ENCODE measurements at places on chromosomes 12 and 14.
A peak's percentile ranks its signal among the peaks of the same experiment; 100 is the strongest.

GRCh38 chr14:68172216-68172615 is 352.6 kb downstream of the RAD51B start:
- no peak for DNase-seq

GRCh38 chr14:32311294-32312009 is 17.6 kb upstream of the AKAP6 start:
- DNase-seq: no peak

DNA sequence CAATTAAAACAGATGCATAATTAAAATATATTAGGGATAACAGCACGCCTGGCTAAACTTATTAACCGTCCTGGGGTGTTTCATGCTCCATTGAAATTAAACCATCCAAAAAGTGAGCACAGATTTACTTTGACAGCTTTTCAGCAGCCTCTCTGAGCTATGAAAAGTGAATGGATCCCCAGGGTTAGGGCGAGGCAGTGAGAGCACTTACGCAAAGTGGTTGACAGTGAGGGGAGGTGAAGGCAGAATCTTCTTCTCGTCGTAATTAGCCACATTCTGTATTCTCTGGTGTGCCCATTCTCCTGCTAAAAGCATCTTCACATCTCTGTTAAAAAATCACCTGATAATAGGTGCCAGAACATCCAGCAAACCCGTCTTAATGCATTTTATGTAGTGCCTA is 1.9 kb downstream of the TMTC2 start:
- DNase-seq: peak; percentile 6

- DNase-seq: no peak
These were observed 23.7 kb downstream of the CEP170B start for GRCh38 chr14:104888489-104889374.

DNA sequence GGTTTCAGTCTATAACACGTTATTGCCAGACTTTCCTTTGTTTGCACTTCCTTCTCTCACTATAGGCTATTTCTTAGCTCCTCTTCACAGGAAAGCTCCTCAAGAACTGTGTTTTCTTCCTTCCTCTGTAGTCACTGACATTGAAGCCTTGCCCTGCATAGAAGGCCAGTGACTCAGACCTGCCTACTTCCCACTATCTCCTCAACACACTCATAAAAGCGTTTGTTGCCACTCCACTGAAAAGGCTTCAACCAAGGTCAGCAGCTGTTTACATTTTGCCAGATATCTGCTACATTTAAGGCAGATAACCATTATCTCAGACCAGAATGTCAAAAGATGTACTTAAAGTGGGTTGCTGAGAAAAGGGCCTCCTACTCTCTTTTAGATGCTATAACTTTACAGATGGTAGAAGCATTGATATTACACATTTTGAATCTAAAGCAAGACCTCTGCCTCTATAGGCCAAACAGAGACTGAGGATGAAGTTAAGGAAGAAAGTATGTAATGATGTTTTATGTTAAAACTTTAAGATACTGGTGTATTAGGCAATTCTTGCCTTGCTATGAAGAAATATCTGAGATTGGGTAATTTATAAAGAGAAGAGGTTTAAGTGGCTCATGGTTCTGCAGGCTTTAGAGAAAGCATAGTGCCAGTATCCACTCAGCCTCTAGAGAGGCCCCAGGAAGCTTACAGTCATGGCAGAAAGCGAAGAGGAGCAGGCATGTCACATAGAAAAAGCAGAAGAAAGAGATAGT is 233.3 kb upstream of the FLRT2 start:
- DNase-seq: no peak

DNA sequence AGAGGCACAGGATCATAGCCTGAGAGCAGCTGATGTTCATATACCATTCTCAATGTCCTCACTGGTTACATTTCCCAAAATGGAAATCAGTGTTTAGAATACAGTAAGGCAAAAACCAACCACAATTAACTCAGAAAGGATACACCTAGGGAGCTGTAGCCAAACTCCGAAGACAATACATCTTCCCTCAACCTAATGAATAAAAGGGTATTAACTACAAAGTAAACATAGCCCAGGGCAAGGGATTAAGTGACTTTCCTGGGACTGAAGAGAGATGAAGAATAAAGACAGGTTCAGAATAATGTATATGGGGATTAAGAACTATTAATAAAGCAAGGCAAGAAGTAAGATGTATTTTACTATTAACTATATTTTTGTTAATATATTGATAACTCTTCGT is 79.5 kb downstream of the RPS29 start:
- no peak for DNase-seq

DNA sequence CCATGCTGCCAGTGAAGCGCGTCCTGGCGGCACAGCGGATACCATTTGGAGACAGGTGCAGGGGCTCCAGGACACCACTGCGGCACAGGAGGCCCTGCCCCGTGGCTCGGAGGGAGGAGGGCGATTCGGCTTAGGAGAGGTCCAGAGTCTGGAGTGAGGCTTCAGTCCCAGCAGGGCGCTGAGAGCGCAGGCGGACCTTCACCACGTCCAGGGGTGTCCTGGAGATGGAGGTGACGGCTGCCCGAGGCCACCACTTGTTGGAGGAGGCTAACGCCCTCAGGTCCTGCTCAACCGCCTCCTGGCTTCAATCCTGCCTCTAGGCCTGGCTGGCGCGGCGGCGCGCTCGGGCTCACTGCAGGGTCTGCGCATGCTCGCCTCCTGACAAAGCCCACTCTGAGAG is 45.7 kb downstream of the EIF2S3B start:
- peak; percentile 54 for DNase-seq

DNA sequence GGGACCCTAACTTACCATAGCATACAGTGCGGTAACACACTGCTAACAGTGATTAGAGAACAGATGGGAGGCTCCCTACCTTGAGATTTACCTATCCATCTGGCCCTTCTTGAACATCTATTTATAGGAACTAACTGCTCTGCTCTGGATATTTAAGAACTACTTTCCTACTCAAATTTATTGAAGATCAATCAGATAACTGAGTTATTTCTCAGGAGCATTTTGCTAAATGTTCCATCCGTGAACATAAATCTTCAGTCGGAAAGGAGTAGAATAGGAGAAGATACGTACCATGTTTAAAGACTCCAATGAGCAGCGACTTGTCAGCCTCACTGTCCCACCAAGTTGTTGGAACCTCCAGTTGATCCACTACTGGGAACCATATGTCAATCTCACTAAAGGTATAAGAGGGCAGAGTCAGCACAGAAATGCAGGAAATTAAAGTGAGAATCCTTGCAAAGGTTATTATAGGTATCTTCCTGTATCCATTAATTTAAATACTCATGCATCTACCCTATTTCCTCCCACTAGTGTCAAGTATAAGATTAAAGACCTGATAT is 15.6 kb upstream of the SUPT16H start:
- no peak for DNase-seq

- no peak for DNase-seq
These were observed 34.6 kb downstream of the GIT2 start for GRCh38 chr12:109961612-109962011.

- no peak for DNase-seq
These were observed 728.3 kb downstream of the LRFN5 start for GRCh38 chr14:42334931-42335330.

DNA sequence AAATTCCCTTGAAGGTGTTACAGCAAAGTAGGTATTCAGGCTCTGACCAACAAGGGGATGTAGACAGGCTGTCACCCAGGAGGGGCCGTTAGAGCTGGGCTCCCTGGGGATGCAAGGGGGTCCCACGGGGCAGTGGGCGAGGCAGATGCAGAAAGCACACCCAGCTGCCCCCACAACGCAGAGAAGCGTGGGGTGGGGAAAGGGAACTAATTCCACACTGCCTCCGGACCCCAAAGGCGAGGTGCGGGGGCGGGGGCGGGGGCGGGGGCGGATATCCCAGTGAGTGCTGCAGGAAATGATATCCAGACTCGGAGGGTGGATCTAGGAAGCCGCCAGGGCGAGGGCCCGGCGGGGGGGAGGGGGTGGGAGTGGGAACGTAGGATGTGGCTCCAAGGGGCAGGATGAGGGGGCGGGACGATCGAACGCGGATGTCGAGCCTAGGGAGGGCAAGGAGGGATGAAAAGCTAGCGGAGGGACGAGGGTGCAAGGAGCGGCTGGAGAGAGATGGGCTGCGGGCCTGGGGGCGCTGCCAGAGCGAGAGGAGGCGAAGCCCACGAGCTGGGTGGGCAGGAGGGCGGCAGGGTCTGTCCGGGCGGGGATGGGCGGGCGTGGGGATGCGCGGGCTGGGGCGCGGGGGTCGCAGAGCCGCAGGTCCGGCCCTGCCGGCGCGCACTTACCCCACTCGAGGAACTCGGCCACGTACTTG is 874 bp downstream of the CDC42BPB start:
- DNase-seq: peak; percentile 92

DNA sequence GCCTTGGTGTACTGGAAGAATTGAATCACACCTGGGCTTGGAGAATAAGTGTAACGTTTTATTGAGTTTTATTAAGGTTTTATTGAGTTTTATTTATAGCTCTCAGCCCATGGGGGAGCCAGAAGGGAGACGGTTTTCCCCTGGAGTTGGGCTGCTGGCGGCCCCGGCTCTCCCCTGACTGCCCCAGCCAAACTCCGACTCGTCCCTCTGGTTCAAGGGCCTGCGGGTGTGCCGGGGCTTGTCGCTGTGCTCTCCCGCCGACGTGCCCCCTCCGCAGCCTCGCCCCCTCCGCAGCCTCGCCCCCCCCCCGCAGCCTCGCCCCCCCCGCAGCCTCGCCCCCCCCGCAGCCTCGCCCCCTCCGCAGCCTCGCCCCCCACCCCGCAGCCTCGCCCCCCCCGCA is 326.1 kb upstream of the RTL1 start:
- no peak for DNase-seq

DNA sequence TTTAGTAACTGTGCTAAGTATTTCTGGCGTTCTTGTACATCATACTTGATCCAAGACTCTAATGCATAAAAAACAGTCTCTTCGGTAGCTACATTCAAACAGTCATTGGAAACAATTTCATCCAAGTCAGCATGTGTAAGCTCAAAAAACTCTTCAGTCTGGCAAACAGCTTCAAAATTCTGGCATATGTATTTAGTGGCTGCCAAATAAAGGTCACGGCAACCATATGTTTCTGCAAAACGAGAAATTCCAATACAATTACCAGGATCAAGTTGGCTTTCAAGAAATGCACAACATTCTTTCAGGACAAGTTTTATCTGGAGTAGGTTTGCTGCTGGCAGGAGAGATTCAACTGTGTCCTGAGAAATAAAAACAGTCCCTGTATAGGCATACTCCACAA is 16.5 kb downstream of the KLHL28 start:
- no peak for DNase-seq

- peak; percentile 56 for DNase-seq
These were observed 309.3 kb downstream of the ITPR2 start for GRCh38 chr12:26523708-26524150.

GRCh38 chr12:16669756-16670155 is 63.8 kb upstream of the LMO3 start:
- DNase-seq: no peak

GRCh38 chr12:52125476-52125900 is 46.0 kb downstream of the SMIM41 start:
- DNase-seq: peak; percentile 82

GRCh38 chr14:20714593-20715250 is 26.2 kb downstream of the ANG start:
- DNase-seq: no peak

- no peak for DNase-seq
These were observed 33.8 kb upstream of the PTGDR start for GRCh38 chr14:52233693-52234092.

- peak; percentile 79 for DNase-seq
These were observed 1.4 kb downstream of the PLXNC1 start for GRCh38 chr12:94149781-94150239.

GRCh38 chr12:92488735-92489134 is 214.1 kb upstream of the PLEKHG7 start:
- DNase-seq: no peak

DNA sequence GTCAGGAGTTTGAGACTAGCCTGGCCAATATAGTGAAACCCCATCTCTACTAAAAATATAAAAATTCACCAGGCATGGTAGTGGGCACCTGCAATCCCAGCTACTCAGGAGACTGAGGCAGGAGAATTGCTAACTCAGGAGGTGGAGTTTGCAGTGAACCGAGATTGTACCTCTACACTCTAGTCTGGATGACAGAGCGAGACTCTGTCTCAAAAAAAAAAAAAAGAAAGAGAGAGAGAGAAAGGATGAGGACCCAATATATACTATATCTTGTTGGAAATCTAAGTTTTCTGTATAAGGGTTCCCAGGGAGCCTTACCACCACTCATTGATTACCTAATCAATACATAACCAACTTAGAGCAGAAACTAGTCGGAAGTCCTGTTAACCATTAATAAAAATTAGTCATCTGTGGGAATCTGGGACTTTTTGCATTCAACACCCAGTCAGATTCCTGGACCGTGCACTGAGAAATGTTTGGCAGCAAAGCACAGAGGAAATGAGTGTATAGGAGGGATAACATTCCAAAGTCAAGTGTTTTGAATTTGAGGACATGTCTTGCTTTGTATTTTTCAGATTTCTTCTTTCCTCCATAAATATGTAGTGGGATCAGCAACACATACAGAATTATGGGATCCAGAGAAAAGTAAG is 44.8 kb upstream of the NR2C1 start:
- DNase-seq: no peak

GRCh38 chr12:108884116-108885012 is 4.5 kb downstream of the DAO start:
- no peak for DNase-seq

- DNase-seq: no peak
These were observed 413 bp downstream of the DAD1 start for GRCh38 chr14:22588526-22589095.

GRCh38 chr12:75591628-75592027 is 80.2 kb upstream of the KRR1 start:
- DNase-seq: peak; percentile 12

- no peak for DNase-seq
These were observed 35.5 kb downstream of the CCDC60 start for GRCh38 chr12:119369907-119370546.

DNA sequence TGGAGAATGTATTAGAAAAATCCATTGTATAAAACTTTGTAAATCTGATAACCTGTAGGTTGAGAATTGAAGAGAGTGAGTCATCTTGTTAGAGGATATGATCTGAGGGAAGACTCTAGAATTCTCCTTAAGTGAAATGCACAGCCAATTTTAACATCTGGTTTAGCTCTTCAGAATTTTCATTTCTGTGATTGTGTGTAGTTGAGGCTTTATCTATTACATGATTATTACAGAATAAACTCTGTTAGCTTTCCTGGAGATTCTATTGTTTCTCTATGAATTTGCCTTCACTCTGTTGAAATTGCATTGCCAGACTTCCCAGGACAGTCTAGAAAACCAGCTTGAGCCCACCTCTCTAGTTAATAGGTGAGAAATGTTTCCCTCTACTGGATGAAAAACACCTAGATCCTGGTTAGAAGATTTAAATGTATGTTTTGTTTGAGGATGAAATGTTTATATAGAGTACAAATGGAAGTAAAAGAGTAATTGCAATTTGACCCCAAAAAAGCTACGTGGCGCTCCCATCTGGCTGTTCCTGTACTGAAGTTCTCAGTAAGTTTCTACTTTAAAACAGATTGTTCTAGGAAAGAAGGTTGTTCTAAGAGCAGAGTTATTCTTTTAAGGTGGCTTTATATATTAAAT is 2.9 kb downstream of the NUDT4 start:
- no peak for DNase-seq

- DNase-seq: peak; percentile 51
These were observed 25.0 kb downstream of the ERP27 start for GRCh38 chr12:14913381-14913781.
